ACHN (cell line): ENCODE measurements at places on chromosomes 11 and 22.

DNA sequence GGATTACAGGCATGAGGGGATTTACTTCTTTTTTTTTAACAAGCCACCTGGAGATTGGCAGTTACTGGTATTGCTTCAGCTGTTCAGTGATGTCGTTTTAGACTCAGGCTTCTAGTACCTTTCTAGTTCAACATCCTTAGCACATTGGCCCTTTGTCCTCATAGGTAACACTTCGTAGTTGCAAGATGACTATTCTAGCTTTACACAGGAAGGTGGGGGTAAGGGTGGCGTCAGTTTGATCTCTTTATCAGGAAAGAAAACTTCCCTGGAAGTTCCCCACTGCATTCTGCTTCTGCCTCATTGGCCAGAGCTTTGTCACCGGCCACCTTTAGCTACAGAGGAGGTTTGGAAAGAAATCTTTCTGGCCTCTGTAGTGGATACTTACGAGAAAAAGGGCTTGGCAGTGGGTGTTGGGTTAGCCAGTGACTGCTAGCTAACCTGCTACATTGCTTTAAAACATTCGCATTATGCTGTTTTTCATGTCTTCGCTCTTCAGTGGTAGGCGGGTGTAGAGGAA lies 40.7 kb downstream of the SFI1 start:
- DNase-seq: no peak

DNA sequence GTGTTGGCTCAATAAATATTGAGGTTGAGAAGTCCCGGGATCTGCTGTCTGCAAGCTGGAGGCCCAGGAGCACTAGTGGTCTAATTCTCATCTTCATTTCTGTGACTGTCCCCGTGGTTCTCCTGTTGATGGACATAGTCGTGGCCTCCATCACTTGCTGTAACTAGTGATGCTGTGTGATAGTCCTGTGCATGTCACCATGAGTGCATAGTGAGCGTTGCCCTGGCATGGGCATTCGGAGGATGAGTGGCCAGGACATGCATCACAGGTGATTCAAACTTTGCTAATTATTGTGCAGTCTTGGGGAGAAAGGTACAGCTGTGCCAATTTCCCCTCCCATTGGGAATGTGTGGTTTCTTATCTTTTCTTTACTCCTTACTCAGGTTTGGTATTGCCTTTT lies 902.2 kb downstream of the BRD1 start:
- DNase-seq: no peak

DNA sequence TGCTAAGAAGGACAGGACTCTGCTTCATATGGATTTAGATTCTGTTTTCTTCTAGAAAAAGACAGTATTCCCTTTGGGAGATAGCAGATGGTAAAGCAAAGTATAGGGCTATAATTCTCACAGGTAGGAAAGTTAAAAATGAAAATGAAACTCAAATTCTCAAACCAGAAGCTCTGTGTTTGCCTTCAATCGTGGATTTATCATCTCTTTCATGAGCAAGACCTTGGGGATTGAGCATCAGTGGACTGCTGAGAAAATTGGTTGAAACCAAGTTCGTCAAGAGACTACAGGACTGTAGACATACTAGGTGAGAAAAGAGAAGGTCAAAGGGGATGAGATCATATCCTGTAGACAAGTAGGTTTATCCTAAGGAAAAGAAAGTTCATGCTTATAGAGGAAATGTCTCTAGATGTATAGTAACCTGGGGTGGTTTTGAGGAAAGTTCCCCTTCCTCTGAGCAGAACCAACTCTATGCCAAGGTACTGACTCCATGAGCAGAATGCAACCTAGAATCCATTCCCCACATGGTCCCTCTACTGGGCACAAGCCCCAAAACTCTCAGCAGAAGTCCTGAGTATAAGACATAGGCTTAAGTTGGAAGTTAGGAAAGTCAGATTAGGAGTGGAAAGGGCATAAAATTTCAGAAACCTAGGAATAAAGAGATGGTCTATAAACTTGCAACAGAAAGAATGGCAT lies 46.5 kb downstream of the SLC5A12 start:
- no peak for DNase-seq

- no peak for DNase-seq
These were observed 83.9 kb upstream of the CLDN5 start for GRCh38 chr22:19608003-19608690.

DNA sequence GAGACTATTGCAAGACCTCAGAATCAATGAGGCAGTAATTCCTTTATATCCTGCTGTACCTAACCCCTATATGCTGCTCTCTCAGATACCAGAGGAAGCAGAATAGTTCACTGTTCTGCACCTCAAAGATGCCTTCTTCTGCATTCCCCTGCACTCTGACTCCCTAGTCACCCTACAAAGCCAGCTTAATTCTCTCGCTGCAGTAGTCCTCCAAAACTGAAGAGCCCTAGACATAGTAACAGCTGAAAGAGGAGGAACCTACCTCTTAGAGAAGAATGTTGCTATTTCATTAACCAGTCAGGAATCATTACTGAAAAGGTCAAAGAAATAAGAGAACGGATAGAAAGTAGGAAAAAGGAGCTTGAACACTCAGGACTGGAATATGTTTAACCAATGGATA lies 49.3 kb downstream of the PRSS23 start:
- DNase-seq: no peak
